Vagina (tissue), 2 donors: ENCODE measurements at places on chromosomes 6 and 20. TPM values are rescaled to one million over a fixed set of nuclear protein-coding genes. Genes with fewer than 3 reads are reported as not detected.

DNA sequence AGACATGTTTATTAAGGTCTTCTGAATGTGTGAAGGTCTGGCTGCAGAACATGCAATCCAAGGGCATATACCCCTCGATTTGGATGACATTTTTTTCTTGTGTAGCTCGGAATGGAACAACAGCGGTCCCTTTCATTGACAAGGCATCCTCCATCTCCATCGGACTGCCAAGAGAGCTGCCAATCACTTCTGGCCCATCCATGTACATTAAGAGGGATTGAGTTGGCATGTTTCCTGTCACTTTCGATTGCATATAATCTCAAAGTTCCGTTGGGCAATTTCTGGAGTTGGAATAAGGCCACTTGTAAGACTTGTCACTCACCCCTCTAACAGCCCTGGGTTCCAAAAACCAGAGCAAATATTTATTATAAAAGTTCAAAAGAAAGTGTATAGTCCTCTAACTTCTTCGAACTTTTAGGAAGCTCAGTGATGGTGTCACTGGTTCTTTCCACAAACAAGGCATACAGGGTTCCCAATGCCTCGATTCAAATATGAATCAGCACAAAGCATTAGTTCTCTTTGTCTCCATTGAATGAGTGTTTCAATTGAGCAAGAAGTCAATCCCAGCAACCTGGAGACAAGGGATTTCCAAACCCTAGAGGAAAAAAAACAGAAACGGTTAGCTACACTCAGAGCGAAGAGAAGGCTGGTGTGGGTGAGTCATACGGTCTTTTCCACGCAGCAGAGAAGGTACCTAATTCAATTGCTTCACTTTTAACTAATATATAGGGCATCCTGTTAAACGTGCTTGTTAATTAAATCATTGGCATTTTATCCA lies 10.9 kb downstream of the ZNF217 start:
- DNase-seq: peak; percentile 55

PSMB9 gene
- total RNA-seq: 19.6 TPM

GRCh38 chr6:139882234-139882633 lies 507.8 kb upstream of the CITED2 start:
- no peak for DNase-seq

RAD21L1 gene
- total RNA-seq: not detected

DNA sequence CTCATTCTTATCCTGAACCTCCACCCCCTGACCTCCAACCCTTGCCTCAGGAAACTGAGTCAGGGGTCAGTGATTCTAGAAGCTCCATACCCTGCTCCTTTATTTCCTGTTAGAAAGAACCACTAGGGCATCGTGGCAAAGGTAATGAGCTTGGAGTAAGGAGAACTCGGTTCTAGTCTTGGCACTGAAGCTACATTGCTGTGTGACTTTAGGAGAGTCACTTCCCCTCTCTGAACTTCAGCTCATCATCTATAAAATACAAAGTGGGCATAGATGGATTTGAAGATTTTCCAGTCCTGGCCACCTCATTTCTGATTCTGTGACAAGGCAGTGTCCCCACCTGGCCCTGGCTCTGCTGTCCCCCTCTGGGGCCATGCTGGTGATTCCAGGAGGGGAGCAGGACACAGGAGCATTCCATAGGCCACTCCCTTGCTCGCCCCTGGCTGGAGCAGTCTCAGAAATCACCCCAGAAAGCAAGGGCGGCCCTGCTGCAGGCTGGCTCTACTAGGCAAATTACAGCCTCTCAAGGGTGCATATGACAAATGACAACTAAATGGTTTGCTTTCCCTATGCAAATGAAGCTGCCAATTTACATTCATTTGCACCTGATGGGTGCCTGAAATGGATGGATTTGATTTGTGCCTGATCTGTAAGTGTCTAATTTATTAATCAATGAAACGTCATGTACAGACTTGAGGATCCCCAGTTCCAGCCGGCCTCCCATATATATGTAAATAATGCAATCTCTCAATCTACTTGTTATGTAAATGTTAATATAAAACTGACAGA lies 62.2 kb downstream of the LRFN2 start:
- DNase-seq: no peak

- DNase-seq: no peak
Observed at GRCh38 chr6:152316024-152316423, 321.1 kb downstream of the SYNE1 start.

- no peak for DNase-seq
Observed at GRCh38 chr20:29740951-29741593, 1516.4 kb upstream of the DEFB115 start.

DNA sequence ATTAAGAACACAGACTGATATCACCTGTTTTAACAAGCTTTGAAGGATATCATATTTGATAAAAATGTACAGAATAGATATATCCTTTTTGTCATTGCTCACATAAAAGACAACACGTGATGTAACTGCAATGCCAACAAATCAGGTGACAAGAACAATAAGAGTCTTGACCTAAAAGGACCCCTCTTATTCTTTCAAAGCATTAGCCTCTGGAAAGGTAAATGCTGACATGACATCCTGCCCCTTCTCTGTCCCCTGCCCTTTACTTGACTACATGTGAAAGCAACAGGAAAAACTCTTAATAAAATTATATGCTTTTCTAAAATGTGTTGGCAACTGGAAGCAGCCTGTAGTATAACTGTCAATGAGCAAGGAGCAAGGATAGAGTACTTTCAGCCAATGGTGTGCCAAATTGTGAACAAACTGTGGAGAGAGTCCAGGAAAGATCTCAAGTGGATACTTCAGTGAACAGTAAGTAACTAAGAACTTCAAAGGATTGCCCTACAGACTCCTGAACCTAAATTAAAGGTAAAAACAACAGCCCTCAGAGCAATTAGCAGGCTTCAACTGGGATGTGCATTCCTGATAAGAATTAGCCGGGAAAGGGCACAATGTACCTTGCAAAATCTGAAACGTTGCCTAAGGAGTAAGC lies 16.3 kb downstream of the PTPRK start:
- no peak for DNase-seq

GRCh38 chr20:63577317-63577894 lies 3.4 kb upstream of the HELZ2 start:
- no peak for DNase-seq

NINL gene
- 11.5 TPM for total RNA-seq

GRCh38 chr20:11305406-11305805 lies 612.3 kb upstream of the BTBD3 start:
- DNase-seq: no peak

DNA sequence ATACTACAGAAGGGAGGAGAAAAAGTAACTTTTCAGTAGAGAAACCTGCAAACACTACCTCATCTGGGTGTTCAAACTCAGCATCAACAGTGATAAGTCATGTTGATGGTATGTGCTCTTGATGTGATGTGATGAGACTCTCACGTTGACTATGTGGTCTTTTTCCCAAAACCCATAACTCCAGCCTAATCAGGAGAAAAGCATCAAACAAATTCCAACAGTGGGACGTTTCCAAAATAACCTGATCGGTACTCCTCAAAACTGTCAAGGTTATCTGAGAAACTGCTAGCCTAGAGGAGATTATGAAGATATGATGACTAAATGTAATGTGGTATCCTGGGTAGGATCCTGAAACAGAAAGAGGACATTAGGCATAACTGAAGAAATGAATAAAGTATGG lies 41.9 kb upstream of the TAB2 start:
- no peak for DNase-seq

DNA sequence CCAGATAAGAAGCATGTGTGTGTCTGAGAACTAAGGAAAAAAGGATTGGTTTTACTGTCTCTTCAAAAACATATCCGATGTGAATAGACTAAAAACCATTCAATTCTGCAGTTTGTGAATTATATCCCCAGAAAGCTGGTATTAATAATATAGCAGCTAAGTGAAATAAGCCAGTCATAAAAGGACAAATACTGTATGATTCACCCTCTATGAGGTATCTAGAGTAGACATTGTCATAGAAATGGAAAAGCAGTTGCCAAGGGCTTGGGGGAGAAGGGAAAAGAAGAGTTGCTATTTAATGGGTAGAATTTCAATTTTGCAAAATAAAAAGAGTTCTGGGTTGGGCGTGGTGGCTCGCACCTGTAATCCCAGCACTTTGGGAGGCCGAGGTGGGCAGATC lies 137.5 kb downstream of the ATXN1 start:
- no peak for DNase-seq

DNA sequence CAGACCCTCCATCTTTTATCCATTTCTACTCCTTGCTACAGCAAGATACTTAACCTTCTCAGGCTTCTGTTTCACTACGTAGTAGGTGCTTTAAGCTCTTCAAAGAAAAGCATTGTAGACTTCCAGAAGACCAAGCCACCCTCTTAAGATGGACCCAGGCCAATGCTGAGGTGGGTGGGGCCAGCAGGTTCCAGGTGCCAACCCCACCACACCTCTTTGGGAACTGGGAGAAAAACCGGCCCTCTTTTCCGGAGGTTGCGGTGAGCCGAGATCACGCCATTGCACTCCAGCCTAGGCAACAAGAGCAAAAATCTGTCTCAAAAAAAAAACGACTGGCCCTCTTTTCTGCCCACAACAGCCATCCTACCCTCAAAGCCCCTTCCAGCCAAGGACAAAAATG lies 10.6 kb upstream of the HMGA1 start:
- DNase-seq: no peak

DNA sequence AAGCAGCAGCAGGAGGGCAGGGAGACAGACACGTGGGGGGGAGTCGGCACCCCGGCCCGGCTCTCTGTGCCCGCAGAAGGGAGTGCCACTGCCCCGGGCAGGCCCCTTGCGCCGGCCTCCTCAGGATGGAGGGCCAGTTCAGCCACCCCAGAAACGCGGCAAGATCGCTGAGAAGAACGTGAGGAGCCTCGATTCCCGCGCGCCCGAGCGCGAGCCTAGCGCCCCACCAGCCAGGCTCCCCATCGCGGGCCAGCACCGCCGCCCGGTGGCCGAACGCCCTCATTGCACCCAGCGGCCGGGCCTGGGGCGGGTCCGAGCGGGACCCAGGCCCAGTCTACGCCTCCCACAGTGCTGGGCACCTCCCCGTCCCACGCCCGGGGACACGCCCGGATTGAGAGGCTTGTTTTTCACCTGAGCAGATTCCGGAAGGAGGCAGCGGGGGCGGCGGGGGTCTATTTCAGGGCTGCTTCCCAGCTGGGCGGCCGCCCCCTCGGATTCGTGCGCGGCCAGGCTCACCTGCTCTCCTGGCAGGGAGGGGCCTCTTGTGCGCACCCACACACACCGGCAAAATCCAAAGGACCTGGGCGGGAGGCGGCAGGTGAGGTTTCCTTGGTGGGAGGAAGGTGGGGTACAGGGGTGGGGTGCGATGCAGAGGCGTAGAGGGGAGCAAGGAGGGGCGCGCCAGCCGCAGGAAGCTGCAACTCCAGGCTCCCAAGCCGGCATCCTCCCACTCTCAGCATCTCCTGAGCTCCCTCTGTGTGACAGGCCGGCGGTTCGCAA lies 9.0 kb upstream of the GRM4 start:
- DNase-seq: no peak

DNA sequence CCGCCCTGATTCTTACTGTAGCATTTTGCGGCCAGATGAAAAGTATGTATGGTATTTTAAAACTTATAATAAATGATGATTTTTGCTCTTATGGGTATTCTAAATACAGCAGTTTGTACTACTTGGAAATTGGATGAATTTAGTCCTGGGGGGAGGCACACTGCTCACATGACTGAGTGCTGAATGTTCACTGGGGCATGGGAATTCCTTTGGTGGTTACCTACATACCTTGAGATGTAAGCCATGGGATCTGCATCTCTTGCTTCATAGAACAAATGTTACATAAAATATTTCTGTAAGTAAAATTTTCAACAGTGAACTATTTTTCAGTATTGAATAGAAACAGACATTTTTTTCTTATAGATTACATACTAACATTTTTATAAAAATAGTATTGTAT lies 71.1 kb downstream of the FIG4 start:
- no peak for DNase-seq

HLA-E gene
- 618 TPM for total RNA-seq

GRCh38 chr6:5510331-5511133 lies 249.2 kb downstream of the FARS2 start:
- DNase-seq: no peak

MAFB gene
- 80.5 TPM for total RNA-seq

OLIG3 gene
- not detected for total RNA-seq

FKBP1C gene
- total RNA-seq: not detected

MMP24OS gene
- 36.8 TPM for total RNA-seq

TMEM30A gene
- 52.1 TPM for total RNA-seq

DNA sequence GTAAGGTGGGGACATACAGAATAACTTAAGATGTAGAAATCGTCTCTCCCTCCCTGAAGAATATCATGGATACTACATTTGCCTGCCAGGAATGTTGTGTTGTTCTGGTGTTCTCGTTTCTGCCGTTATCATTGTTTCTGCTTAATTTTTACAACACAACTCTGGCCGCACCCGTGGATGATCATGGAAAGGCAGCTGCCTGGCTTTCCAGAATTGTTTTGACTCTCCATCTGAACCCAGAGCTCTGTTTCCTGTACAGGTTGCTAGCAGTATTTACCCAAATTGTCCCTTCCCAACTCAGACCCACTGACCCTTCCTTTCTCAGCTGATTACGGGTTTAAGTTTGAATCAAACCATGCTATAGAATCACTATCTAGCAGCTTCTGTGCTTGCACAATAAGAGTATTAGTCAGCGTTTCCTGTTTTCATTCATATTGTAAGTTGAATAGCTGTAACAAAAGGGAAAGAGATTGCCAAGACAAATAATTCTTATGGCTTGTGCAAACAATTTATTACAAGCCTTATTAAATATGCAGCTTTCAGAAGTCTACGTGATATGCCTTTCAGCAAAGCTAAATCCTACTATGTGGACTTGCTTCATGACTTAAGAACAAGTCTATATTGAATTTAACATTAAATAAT lies 139.0 kb downstream of the MTHFD1L start:
- no peak for DNase-seq

PPP1R3G gene
- total RNA-seq: 4.4 TPM

DNA sequence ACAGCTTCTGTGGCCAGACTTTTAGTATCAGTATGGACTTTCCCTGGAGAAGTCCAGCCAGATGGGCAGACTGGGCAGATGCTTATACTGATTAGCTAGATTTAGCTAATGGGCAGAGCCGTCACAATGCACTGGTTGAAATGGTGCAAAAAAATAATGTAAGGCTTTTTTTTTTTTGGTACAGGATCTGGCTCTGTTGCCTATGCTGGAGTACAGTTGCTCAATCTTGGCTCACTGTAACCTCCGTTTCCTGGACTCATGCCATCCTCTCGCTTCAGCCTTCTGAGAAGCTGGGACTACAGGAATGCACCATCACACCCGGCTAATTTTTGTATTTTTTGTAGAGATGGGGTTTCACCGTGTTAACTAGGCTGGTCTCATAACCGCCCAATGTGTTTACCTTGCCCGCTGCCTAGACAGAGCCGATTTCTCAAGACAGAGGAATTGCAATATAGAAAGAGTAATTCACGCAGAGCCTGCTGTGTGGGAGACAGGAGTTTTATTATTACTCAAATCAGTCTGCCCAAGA lies 16.4 kb upstream of the KIFC1 start:
- no peak for DNase-seq

GRCh38 chr6:162705736-162706135 lies 21.8 kb downstream of the PRKN start:
- DNase-seq: no peak
